ENCODE measurements at places on chromosomes 11 and 22.

- DNase-seq, result peak; percentile 50
Measured at GRCh38 chr11:125625225-125625629, 264 bp downstream of the CHEK1 start.

GRCh38 chr11:64334764-64335735 is 5.0 kb upstream of the CCDC88B start:
- no peak for DNase-seq

DNA sequence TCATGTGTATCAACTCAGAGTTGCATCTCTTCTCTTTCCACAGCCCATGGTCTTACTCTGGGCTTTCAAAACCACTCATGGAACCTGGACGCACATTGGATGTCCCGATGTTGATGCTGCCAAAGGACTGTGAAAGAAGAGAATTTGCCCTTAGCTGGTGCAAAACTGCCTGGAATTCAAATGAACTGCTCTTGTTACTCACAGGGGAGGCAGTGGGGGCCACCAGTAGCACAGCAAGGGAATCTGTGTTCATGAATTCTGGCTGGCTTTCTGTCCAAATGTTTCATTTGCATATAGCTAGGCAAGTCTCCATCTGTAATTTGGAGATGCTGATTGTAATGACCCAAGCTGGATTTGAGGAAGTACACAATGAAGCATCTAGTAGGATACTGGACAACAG is 24.9 kb downstream of the LMO2 start:
- DNase-seq, result no peak

GRCh38 chr11:86486261-86487030 is 111.8 kb downstream of the CCDC81 start:
- no peak for DNase-seq

DNA sequence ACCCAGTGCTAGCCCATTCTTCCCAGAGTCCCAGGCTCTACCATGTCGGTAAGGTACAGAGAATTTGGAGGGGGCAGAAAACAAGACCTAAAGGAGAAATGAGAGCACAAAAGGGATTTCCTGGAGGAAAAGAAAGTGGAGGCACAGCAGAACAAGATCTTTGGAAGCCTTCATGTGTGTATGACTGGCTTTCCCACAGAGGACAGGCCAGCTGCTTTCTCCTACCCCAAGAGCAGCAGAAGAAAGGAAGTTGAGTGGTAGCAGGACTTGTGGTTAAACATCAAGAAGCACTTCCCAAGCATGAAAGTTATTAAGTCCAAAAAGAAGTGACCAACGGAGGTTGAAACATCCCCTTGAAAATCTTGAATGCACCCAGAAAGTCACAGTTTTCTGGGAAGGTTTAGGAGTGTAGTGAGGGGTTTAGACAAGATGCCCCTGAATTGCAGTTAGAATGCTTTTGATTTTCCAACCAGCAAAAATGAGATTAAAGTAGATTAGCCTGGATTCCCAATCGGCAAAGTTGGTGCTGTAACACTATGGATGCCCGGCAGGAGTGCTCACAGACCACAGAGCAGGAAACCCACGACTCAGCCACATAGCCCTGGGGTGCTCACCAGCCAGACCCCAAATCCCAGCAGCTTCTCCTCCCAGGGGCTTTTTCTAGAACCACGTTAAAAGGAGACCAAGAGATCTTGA is 608 bp downstream of the TMPRSS13 start:
- no peak for DNase-seq

DNA sequence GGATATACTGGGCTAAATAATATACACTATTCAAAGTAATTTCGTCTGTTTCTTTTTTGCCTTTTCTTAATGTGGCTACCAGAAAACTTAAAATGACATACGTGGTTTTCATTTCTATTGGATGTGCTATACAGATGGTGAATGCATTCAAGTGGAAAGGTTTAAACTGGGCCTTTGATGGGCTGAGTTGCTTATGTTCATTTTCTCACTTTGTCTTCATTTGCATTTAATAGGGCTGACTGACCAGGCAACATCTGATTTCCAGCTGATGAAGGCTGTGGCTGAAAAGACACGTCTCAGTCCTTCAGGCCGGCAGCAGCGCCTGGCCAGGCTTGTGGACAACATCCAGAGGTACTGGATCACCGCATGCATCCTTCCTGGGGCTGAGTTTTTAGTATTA is 27.9 kb downstream of the PIWIL4 start:
- DNase-seq, result no peak

Data from cortex of kidney (tissue), 1 donor.